Activated CD4-positive, alpha-beta T cell treated with anti-CD3 and anti-CD28 coated beads, Interleukin-2, amount 50 U/mL, for 1 hour (primary cell): ENCODE measurements at places on chromosomes 3 and 15.

GRCh38 chr3:68017069-68017468 lies 362.7 kb upstream of the SUCLG2 start:
- DNase-seq, result no peak

DNA sequence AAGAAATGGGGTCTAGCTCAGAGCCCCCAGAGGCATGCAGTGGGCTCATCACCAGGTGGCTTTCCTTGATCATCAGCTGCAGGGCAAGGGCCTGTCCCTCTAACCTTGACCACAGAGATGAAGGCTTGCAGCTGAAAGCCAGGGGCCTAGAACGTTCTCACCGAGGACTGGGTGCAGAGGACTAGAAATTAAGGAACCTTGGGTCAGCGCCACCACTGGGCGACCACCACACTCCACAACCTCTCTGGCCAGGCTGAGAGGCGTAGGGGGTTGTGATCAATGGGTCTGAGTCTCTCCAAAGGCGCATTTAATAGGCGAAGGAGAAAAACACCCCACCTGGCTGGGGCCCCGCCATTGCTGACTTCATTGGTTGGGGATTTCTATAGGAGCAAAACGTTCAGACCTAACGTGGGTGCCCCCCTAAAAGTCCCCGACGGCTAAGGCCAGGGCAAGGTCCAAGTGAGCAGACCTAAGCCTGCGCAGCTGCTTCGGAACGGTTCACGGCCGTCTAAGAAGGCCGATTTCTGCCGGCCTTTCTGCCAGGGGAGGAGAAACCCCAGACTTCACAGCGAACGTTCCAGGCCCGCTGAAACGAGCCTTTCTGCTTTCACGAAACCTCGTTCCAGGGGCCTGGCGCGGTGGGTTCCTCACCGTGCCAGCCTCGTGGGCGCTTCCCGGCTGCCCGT lies 915 bp downstream of the BCL2L10 start:
- no peak for DNase-seq

GRCh38 chr3:111326144-111326995 lies 215.6 kb upstream of the CD96 start:
- no peak for DNase-seq

DNA sequence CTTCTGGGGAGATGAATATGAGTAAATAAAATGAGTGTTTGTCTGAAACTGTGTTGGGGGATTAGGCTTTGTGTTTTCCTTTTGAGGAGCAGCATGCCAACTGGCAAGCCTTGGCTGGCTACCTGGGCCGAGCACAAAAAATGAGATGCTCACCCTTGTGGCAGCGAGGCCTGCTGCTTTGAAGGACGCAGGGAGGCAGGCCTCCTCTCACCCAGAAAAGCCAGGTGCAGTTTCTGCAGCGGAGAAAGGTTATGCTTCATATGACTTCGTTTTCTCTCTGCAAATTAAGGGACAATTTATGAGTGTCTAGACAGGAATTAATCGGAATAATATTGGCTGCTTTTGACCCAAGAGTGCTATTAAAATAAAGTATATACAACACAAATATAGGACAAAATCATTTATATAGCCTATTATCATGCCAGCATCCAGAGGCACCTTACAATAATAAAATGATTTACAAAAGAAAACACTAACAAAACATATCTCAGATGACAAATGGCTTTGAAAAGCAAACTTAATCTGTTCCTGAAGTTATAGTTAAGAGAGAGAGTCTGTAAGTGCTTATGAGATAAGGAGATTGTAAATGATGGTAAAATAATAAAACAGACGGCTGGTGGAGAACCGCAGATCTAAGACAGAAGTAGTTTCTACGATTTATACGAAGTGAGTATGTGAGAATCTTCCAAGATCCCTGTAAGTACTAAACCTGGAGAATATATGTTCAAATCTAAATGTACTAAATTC lies 682.8 kb upstream of the NR2F2 start:
- no peak for DNase-seq

- no peak for DNase-seq
Measured at GRCh38 chr3:24512564-24513197, 18.0 kb upstream of the THRB start.

DNA sequence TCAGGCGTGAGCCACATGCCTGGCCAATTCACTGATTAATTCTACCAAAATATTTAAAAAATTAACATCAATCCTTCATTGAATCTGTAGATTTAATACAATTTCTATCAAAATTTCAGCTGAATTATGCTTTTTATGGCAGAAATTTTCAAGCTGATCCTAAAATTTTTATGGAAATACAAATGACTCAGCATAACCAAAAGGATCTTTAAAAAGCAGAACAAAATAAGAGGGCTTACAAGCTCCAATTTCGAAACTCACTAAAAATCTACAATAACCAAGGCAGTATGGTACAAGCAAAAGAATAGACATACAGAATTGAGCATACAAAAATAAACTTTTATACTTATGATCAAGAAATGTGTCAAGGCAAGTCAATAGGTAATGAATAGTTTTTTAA lies 180.4 kb upstream of the CTNNB1 start:
- DNase-seq, result no peak

DNA sequence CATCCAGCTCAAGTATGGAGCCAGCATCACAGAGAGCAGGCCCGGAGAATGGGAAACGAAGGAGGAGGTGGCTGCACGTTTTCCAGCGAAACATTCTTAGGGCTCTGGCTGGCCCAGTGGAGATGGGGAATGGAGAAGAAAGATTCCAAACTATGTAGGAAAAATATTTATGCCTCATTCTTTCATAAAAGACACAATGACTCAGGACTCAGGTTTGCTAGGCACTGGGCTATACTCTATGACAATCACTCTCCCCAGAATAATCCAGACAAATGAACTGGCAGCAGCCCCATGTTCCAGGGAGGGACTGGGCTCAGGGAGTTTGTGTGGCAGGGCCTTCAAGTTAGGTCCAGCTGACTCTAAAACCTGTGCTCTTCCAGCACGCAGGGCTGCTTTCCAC lies 110.8 kb upstream of the RAD18 start:
- no peak for DNase-seq

DNA sequence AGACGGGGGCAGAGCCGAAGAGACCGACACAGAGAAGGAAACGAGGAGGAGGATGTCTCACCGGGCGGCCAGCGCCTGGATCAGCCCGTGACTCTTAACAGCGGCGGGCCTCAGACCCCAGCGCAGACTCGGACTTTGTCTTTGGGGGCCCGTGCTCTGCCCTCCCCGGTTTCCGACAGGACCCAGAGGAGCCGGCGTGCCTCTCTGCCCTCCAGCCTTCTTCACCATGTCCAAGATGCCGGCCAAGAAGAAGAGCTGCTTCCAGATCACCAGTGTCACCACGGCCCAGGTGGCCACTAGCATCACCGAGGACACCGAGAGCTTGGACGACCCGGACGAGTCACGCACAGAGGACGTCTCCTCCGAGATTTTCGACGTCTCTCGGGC lies 1.0 kb downstream of the TSC22D2 start:
- no peak for DNase-seq

DNA sequence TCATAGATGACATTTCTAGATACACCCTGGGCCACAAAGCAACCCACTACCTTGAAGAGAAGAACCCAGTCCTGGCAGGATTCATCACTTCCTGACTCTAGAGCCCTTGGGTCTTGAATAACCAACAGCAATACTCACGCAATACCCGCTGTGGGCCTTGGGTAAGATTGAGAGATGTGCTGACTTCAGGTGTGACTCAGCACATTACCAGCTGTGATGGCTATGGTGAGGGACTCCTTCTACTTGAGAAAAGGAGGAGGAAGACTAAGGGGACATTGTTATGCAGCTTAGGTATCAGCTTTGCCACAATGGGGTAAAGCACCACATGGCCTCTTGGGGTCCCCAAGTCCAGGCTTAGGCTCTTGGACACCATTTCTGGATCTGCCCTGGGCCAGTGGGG lies 14.9 kb downstream of the C3orf33 start:
- no peak for DNase-seq

DNA sequence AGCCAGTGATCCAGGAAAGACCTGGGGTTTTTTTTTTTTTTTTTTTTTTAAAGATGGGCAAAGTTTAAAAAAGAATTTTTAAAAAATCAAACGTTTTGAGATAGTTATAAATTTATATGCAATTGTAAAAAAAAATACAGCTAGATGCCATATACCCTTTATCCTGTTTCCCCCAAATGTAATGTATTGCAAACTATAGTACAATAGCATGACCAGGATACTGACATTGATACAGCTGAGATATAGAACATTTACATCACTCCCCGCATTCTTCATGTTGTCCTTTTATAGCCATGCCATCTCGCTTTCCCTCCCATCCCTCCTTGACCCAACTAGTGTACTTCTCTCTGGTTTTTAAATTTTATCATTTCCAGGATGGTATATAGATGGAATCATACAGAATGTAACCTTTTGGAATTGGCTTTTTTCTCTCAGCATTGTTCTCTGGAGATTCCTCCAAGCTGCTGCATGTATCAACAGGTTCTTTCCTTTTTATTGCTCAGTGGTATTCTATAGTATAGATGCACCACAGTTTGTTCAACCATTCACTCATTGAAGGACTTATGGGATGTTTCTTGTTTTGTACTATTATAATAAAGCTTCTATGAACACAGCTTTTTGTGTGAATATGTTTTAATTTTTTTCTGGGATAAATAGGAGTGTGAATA lies 104.9 kb downstream of the CGNL1 start:
- no peak for DNase-seq

GRCh38 chr15:44710236-44711095 lies 657 bp downstream of the PATL2 start:
- DNase-seq, result no peak

- no peak for DNase-seq
Measured at GRCh38 chr3:66709532-66709931, 208.7 kb upstream of the LRIG1 start.

GRCh38 chr3:186901135-186901734 lies 29.1 kb upstream of the ST6GAL1 start:
- DNase-seq, result no peak

DNA sequence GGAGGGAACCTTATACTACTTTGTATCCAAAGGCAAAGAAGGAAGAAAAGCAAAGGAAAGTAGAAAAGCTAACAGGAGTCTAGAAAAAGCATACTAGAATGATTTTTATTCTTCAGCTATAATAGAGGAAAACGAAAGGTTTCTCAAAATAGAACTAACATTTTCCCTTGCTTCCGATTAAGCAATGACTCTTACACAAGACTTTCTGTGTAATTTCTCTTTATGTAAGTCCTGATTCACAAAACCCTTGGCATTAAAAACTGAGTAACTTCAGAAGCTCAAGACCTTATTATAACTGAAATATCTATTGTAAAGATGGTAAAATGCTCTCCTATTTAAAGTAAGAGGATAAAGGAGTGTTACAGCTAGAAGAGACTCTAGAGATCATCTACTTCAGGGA lies 97.4 kb downstream of the DTWD1 start:
- DNase-seq, result no peak

DNA sequence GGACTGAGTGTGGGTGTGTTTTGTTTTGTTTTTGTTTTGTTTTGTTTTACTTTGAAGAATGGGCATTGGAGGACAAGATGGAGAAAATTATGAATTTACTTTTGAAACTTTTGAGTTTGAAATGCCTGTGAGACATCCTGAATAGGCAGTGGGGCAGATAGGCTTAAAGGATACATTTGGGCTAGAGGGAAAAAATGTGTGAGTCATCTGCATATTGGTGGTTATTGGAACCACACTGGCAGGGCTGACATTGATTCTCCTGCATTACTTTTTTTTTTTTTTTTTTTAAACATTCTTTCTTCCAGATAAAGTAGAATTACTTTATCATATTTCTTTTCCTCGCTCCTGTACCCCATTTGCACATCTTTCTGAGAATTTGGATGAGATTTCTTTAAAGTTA lies 56.1 kb downstream of the CALML4 start:
- no peak for DNase-seq

DNA sequence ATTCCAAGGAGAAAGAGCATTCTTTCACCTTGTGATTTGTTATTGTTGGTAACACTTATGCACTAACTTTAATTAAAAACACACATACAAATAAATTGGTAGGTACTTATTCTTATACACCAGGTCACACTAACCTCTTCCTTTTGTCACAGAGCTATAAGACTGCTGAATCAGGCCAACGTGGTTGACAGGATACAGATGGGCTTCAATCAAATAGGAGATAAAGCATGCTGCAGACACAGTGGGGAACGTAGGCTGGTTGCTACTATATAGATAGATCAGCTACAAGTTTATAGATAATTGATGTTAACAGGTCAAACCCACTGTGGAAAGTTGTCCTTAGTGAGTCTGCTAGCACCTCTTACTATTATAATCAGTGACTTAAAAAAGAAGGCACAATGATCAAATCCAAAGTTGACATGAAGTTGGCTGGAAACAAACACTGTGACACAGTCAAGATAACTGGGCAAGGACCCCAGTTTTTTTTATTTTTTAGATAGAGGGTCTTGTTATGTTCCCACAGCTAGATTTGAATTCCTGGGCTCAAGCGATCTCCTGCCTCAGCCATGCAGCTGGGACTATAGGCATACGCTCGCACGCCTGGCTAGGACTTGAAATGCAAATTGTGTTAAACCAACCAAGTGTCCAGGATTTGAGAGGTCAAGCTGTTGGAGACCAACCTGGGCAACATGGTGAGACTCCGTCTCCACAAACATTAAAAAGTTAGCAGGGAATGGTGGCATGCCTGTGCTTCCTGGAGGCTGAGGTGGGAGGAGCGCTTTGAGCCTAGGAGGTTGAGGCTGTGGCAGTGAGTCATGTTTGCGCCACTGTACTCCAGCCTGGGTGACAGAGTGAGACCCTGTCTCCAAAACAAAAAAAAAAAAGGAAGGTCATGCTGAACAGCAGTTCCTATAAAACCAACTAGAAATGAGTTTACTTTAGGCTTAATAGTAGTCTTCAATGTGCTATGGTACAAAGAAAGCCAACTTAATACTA lies 97.9 kb upstream of the MEX3B start:
- DNase-seq, result no peak

GRCh38 chr3:105108823-105109222 lies 257.9 kb upstream of the ALCAM start:
- no peak for DNase-seq
